Heart right ventricle (tissue), 16 donors: ENCODE measurements at places on chromosomes 6 and 20. TPM values are rescaled to one million over a fixed set of nuclear protein-coding genes. Genes with fewer than 3 reads are reported as not detected.

DNA sequence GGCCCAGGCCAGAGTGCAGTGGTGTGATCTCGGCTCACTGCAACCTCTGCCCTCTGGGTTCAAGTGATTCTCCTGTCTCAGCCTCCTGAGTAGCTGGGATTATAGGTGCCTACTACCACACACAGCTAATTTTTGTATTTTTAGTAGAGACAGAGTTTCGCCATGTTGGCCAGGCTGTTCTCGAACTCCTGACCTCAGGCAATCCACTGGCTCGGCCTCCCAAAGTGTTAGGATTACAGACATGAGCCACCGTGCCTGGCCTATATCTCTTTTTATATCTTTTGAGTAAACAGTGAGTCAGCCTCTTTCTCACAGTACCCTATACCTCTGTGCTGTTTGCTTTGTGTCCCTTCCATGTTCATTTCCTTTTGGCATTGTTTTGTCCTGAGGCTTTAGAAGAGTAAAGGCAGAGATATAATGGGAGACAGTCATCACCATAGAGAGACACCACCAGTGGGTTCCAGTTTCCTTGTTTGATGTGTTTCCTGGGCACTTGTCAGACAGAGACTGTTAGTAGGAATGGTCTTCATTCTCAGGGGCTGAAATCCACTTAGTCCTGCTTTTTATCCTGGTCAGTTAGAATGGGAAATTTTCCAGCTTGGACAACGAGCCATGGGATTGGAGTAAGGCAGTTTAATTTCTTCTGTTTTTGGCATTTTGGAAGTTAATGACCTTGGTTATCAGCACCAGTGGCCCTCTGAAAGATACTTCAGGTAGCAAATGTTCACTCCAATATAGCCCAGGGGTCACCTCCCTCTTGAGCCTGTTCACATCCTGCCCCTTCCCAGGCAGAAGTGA, 32.2 kb upstream of the ASXL1 start:
- H3K4me3 ChIP-seq: no peak overlapping the region
- no peak overlapping the region for H3K27ac ChIP-seq
- peaks cover 5% of the 10 kb centered on the region for H3K4me1 ChIP-seq
- H3K27me3 ChIP-seq: no peaks in the 10 kb centered on the region
- H3K36me3 ChIP-seq: no peaks in the 10 kb centered on the region

DNA sequence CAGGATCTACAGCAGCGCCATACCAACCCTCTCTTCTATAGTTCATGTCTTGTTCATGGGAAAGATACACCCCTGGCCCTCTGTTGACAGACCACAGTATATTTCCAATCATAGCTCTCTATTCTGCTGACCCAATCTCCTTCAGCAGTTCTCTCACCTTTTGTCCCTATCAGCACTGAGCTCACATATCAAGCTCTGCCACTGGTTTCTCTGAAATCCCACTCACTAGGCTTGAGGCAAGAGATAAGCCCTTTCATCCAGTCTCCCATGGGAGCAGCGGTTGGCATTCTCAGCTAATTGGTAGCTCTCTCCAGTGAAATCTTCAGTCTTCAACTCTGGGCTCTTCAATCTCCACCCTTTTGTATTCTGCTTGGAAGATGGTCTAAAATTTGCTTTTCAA, 313.4 kb downstream of the GJA1 start:
- no peaks in the 10 kb centered on the region for H3K4me1 ChIP-seq
- H3K4me3 ChIP-seq: no peak overlapping the region
- H3K36me3 ChIP-seq: no peaks in the 10 kb centered on the region
- DNase-seq: no peak
- no peaks in the 10 kb centered on the region for H3K27me3 ChIP-seq

Gene RBM24
- 317 TPM for total RNA-seq

DNA sequence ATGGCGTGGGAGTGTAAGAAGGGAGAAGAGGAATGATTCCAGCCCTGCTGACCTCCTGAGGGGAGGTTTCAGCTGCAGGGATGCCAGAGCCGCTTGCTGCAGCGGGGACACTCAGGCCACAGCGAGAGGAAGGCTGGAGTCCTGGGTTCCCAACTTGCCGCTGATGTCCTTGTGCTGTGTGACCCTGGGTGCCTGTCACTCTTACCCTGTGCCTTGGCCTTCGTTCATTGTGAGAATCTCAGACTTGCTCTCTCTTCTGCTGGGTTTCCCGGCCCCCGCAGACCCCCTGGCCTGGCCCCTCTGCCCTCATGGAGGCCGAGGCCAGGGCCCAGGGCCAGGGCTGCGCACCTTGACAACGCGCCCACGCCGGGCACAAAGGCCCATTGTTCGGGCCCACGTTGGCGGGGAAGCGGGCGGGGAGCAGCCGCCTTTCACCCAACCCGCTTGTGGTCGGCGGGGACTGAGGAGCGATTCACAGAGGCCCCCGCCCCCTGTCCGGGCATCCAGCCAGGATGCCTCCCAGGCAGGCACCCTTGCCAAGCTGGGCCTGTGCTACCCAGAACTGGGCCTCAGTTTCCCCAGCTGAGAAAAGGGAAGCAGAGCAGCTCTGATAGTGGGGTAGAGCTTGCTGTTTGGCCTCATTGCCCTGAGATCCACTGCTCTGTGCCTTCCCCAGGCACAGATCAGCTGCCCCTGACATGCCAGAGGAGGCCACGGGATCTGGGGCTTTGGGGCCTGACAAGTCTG, 52.4 kb downstream of the CEBPB start:
- H3K27ac ChIP-seq: no peak overlapping the region
- H3K4me1 ChIP-seq: peaks cover 8% of the 10 kb centered on the region
- no peaks in the 10 kb centered on the region for H3K36me3 ChIP-seq
- peaks cover 5% of the 10 kb centered on the region for H3K27me3 ChIP-seq
- no peak for DNase-seq

DNA sequence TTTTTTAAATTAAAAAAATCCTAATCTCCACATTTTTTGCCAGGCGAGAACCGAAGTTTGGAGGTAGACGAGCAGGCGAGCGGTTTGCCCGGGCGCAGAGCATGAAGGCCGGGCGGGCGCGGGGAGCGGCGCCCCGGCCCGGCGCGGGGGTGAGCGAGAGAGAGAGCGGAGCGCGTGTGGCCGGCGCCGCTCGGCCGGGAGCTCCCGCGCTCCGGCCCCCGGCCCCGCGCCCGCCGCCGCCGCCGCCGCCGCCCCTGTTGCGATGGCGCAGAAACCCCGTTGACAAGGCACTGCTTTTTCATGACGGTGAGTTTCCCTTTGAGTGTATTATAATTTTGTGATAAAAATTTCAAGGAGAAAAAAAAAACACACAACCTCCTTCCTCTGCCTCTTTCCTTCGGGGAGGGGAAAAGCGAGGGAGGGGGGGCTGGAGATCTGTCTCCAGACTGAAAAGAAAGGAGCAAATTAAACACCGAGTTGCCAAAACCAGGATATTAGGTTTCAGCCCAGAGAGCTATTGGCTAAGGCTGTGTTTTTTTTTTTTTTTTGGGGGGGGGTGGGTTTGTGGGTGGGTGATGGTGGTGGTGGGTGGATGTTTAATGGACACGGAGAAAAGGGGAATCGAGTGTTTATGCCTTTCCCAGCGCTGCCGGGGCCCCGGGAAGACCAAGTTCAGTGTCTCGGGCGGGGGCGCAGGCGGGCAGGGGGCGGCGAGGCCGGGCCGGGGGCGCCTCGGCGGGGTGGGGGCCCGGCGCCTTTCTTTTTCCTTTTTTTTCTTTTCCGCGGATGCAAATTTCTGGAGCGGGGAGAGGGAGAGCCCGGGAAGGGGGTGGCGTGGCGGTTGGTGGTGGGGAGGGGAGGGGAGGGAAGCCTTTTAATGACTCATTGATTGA, at the start of gene BICRAL:
BICRAL (plus strand) TSS at position 257 of the 893 bp plus-strand sequence. CDS start 39,971 bp downstream, outside the sequence.
- H3K4me1 ChIP-seq: peaks cover 25% of the 10 kb centered on the region
- DNase-seq: peak; percentile 77
- peak within 1 kb of the TSS; percentile 99 for H3K4me3 ChIP-seq
- no peaks in the 10 kb centered on the region for H3K36me3 ChIP-seq

DNA sequence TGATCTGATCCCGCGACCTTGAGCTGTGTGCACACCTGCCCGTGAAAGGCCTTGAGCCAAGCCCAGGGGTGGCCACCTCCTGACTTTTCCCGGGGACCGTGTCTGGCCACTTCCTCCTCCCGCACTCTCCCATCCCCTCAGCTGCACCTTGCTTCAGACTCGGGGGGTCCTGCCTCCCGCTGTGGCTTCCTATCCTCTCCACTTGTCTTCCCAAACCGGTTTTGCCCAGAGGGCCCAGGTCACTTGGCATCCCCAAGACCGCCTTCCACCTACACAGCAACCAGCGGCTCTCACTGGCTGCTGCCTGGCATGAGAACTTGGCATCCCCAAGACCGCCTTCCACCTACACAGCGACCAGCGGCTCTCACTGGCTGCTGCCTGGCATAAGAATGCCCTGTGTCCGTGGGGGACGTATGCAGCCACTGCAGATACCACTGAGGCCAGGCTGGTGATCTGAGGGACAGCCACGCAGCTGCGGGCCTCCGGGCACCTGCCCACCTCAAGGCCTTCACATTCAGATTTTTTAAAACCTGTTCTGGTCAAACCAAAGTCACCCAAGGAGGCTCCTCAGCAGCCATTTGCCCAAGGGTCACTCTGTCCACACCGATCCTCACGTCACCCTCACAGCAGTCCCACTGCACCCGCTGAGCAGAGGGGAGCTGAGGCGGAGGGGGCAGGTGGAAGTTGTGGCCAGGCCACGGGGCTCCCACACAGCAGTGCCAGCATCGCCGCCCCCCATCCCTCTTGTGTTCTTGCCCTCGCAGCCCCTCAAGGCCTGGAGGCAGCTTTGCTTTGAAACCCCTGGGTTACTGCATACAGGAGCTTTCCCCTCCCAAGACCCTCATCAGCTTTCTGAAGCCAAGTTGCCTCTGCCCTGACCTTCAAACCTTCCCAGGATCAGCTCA, 245.5 kb downstream of the TAF4 start:
- H3K4me3 ChIP-seq: no peak overlapping the region
- H3K27ac ChIP-seq: no peak overlapping the region
- no peak for DNase-seq
- no peaks in the 10 kb centered on the region for H3K4me1 ChIP-seq
- no peaks in the 10 kb centered on the region for H3K36me3 ChIP-seq
- H3K27me3 ChIP-seq: no peaks in the 10 kb centered on the region

Gene CYP39A1
- total RNA-seq: 7.5 TPM

- H3K27ac ChIP-seq: no peak overlapping the region
- no peaks in the 10 kb centered on the region for H3K27me3 ChIP-seq
- peaks cover 44% of the 10 kb centered on the region for H3K36me3 ChIP-seq
- DNase-seq: no peak
- H3K4me3 ChIP-seq: no peak overlapping the region
- no peaks in the 10 kb centered on the region for H3K4me1 ChIP-seq
Observed at GRCh38 chr20:63917811-63918210, 22.9 kb downstream of the DNAJC5 start.

DNA sequence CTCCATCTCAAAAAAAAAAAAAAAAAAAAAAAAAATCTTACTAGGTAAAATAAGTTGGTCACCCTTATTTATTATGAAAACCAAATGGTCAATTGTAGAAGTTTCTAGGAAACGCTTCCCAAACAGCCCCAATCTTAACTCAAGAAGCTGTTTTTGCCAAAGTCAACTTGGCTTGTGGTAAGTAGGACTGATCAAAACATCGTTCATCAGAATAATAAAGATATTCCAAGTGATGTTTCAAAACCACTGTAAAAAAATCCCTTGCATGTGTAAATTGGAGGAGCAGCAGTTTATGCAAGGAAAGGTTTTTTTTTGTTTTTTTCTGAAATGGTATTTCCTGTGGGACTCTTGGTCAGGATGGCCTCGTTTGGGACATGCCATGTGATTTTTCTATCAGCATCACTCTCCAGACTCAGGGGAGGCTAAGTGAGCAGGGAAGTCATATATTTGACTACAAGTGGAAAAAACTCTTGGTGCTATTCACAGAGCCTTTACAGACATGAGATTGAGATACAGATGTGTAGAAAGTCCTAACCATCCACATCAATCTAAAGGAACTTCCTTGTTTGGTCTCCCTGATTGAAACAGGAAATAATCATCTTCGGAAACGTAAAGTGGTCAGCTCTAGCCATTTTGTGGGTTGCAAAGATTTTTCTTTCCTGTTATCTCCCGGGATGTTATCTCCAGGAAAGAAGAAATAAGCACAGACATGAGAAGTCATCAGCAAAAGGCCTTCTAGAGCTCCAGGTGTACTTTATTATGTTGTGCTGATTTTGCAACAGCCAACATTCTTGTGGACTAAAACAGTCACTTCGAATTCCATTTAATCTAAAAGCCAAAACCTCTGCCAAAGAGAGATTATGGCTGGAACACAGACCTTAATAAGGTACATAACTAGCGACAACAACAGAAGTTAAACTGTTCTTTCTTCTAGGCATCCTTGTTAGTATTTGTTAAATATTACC, 177.8 kb downstream of the EDN1 start:
- H3K27me3 ChIP-seq: no peaks in the 10 kb centered on the region
- H3K4me1 ChIP-seq: peaks cover 3% of the 10 kb centered on the region
- no peak overlapping the region for H3K27ac ChIP-seq
- H3K4me3 ChIP-seq: no peak overlapping the region
- no peaks in the 10 kb centered on the region for H3K36me3 ChIP-seq

Gene KCNG1
- total RNA-seq: 0.31 TPM

Gene TAF4
- total RNA-seq: 12.5 TPM

DNA sequence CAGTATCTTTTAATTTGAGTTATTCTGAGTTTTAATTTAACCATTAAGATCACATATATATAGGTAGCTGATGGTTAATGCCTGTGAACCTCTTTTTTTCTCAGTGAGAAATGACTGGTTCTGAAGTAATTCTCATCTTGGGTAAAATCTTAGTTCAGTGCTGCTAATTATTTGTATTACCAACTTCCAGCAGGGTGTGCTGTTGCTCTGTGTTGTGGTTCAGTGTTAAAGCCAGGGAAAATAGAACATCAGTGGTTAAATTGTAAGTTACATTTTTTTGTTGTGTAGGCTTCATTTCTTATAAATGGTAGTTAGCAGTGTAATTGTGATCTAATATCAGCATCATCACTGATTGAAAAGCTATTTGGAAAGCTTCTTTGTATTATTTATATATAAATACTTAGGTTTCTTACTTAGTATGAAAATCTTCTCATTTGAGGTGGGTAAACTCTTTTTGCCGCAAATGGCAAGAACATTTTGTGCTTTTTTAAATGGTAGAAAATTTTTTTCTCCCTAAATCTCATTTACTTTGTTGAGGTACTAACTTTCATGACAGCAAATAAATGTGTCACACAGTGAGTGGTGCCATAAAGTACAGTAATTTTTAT, 43.7 kb downstream of the CDC5L start:
- H3K27me3 ChIP-seq: no peaks in the 10 kb centered on the region
- no peak overlapping the region for H3K4me3 ChIP-seq
- H3K4me1 ChIP-seq: peaks cover 20% of the 10 kb centered on the region
- no peak overlapping the region for H3K27ac ChIP-seq
- DNase-seq: peak; percentile 43

GRCh38 chr6:71510057-71510713, 221.6 kb downstream of the OGFRL1 start:
- H3K36me3 ChIP-seq: no peaks in the 10 kb centered on the region
- H3K27me3 ChIP-seq: no peaks in the 10 kb centered on the region
- no peak overlapping the region for H3K27ac ChIP-seq

Gene VNN1
- total RNA-seq: 0.14 TPM

GRCh38 chr20:17108896-17109295, 117.9 kb upstream of the PCSK2 start:
- H3K4me3 ChIP-seq: no peak overlapping the region
- DNase-seq: no peak
- H3K36me3 ChIP-seq: no peaks in the 10 kb centered on the region
- no peaks in the 10 kb centered on the region for H3K27me3 ChIP-seq

- DNase-seq: no peak
- H3K4me1 ChIP-seq: peaks cover under 1% of the 10 kb centered on the region
- no peaks in the 10 kb centered on the region for H3K36me3 ChIP-seq
- H3K4me3 ChIP-seq: no peak overlapping the region
Observed at GRCh38 chr20:11261533-11262000, 587.8 kb upstream of the JAG1 start.
